Upper lobe of right lung (tissue), 1 donor: ENCODE measurements at places on chromosomes 7 and 10. TPM values are rescaled to one million over a fixed set of nuclear protein-coding genes. Genes with fewer than 3 reads are reported as not detected.

The IGF2BP3 gene
- 3.3 TPM for total RNA-seq

The ZFAND2A gene
- total RNA-seq, result 19.9 TPM

The TRPV6 gene
- total RNA-seq, result 0.38 TPM

The CRPPA gene
- 2.9 TPM for total RNA-seq

The ZNF117 gene
- 18.7 TPM for total RNA-seq

The CHST3 gene
- 15.6 TPM for total RNA-seq

The NIPSNAP2 gene
- 47.7 TPM for total RNA-seq

The FZD8 gene
- 20.4 TPM for total RNA-seq

The PALD1 gene
- total RNA-seq, result 27.0 TPM

The SFXN4 gene
- 20.8 TPM for total RNA-seq

The VAX1 gene
- not detected for total RNA-seq

The NPY4R2 gene
- total RNA-seq, result 1.4 TPM

The H2BK1 gene
- total RNA-seq, result not detected

The CDHR1 gene
- total RNA-seq, result 0.35 TPM

The NME8 gene
- total RNA-seq, result 2.1 TPM

The TNRC18 gene
- total RNA-seq, result 118 TPM

The COBL gene
- 29.2 TPM for total RNA-seq

The DPY19L1 gene
- 52.0 TPM for total RNA-seq

The BUD31 gene
- 72.0 TPM for total RNA-seq

The ANKRD26 gene
- total RNA-seq, result 6.7 TPM

The CROT gene
- total RNA-seq, result 8.4 TPM

The NEUROD6 gene
- not detected for total RNA-seq

The ABHD11 gene
- 19.7 TPM for total RNA-seq

The ZNF518A gene
- 17.9 TPM for total RNA-seq

The SKIDA1 gene
- total RNA-seq, result 0.69 TPM

The CDK14 gene
- 47.2 TPM for total RNA-seq

The CYTH3 gene
- total RNA-seq, result 27.5 TPM

The EGFR gene
- total RNA-seq, result 78.3 TPM

The SLIT1 gene
- total RNA-seq, result 0.23 TPM

The CH25H gene
- 7.8 TPM for total RNA-seq

The AQP1 gene
- 1,132 TPM for total RNA-seq

The CNPY1 gene
- not detected for total RNA-seq

The SPDYE8 gene
- not detected for total RNA-seq

The CAV1 gene
- total RNA-seq, result 695 TPM

The ZNF487 gene
- 5.6 TPM for total RNA-seq

The CC2D2B gene
- 2.8 TPM for total RNA-seq

The PVRIG gene
- 1.4 TPM for total RNA-seq

The GJD4 gene
- not detected for total RNA-seq

The BCAP29 gene
- 78.4 TPM for total RNA-seq

The CYP26C1 gene
- 0.35 TPM for total RNA-seq

The SPDYE16 gene
- 0.90 TPM for total RNA-seq

The TMEM176B gene
- 68.2 TPM for total RNA-seq

The CHST12 gene
- 29.8 TPM for total RNA-seq

The IQUB gene
- 0.75 TPM for total RNA-seq

The AKR1C8 gene
- total RNA-seq, result 0.55 TPM

The NPFFR1 gene
- 1.1 TPM for total RNA-seq
